Right atrium auricular region (tissue), 2 donors: ENCODE measurements at places on chromosomes 7 and 10.
A peak's percentile ranks its signal among the peaks of the same experiment; 100 is the strongest.

DNA sequence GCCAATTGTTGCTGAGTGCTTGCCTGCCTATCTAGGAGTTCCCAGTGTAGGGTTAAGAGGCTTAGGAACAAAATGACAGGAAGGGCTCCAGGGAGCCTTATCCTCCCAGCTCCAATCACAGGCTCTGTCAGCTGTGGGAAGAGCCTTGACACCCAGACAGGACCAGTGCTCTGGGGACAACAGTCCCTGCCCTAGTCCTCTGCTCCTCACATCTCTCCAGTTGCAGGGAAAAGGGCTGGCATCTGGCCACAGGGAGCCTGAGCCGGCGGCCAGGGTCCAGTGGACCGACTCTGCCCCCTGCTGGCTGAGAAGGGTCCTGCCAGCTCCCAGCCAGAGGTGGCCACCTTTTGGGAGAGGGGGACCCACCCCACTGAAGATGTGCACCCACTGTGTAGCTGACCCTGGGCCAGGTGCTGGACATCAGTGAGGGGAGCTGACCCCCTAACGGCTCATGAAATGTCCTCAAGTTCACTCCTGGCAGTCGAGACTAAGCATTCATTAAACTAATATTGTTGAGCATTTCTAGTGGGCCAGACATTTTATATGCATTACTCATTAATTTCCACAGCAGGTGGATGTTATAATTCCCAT lies 17.6 kb downstream of the DNAJB12 start:
- peak; percentile 89 for DNase-seq

GRCh38 chr7:15557686-15558085 lies 4.1 kb downstream of the AGMO start:
- no peak for DNase-seq

DNA sequence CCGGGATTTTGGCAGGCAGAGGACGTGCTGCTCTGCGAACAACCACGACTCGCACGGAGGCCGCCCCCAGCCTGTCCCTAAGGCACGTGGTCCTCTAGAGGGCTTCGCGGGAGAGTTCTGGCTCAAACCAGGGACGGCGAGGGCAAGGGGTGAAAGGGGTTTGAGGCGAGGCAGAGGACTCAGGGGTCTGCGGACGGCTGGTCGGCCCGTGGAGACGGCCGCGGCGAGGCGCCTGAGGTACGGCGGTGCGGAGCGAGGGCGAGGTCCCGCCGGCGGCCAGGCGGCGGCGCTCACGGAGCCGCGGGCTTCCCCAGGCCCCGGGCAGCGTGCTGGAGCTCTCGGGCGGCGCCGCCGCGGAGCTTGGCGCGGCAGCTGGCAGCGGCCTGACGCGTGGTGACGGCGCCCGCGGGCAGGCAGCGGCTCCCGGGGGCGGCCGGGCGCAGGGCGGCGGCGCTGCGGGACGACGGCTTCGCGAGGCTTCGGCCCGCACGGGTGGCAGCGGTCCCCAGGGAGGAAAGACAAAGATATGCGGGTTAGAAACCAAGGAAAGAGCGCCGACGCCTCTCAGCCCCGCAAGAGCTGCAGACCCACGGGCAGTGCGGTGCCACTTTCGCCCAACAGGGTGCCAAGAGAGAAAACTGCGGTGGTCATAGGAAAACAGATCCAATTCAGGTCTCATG lies 44.8 kb downstream of the ZNF800 start:
- no peak for DNase-seq

GRCh38 chr7:35504365-35504764 lies 190.6 kb downstream of the HERPUD2 start:
- no peak for DNase-seq
